ENCODE measurements at places on chromosomes 2 and 18. TPM values are rescaled to one million over a fixed set of nuclear protein-coding genes. Genes with fewer than 3 reads are reported as not detected.

The CFAP53 gene
- total RNA-seq, result 0.34 TPM

The INPP5D gene
- 8.5 TPM for total RNA-seq

The C1GALT1C1L gene
- not detected for total RNA-seq

The ALKAL2 gene
- 9.3 TPM for total RNA-seq

The DOK6 gene
- total RNA-seq, result 0.42 TPM

The TXNDC2 gene
- total RNA-seq, result not detected

The SFXN5 gene
- total RNA-seq, result 11.9 TPM

The RGPD4 gene
- not detected for total RNA-seq

The LYG1 gene
- 1.3 TPM for total RNA-seq

The KLF11 gene
- total RNA-seq, result 48.6 TPM

The ASNSD1 gene
- 27.9 TPM for total RNA-seq

The LCT gene
- total RNA-seq, result not detected

The GPR75 gene
- 4.5 TPM for total RNA-seq

The LRRC30 gene
- total RNA-seq, result not detected

The PDCD1 gene
- not detected for total RNA-seq

The CXXC1 gene
- total RNA-seq, result 193 TPM

The STPG4 gene
- 0.49 TPM for total RNA-seq

The REEP1 gene
- 5.2 TPM for total RNA-seq

The PLEKHA3 gene
- 2.9 TPM for total RNA-seq

The RND3 gene
- total RNA-seq, result 60.4 TPM

The DOK1 gene
- 3.4 TPM for total RNA-seq

The CYP27C1 gene
- 1.8 TPM for total RNA-seq

The BOD1L2 gene
- not detected for total RNA-seq

The PRKAG3 gene
- total RNA-seq, result not detected

The TFPI gene
- 6.3 TPM for total RNA-seq

The CRYGD gene
- total RNA-seq, result not detected

The HOXD13 gene
- not detected for total RNA-seq

The IFIH1 gene
- 19.5 TPM for total RNA-seq

The NPHP1 gene
- 4.1 TPM for total RNA-seq

The FAM110C gene
- total RNA-seq, result 22.0 TPM

The RAMP1 gene
- total RNA-seq, result 12.1 TPM

The ICA1L gene
- total RNA-seq, result 1.0 TPM

The SERPINB2 gene
- 71.5 TPM for total RNA-seq

The PTPRM gene
- 54.5 TPM for total RNA-seq

The PCARE gene
- total RNA-seq, result 0.04 TPM

The KIF5C gene
- 0.30 TPM for total RNA-seq

Measured in suprapubic skin (tissue), 4 donors.